SK-MEL-5 (cell line): ENCODE measurements at places on chromosomes 1 and 21. TPM values are rescaled to one million over a fixed set of nuclear protein-coding genes. Genes with fewer than 3 reads are reported as not detected.

C1orf94 gene
- total RNA-seq = not detected in 2 replicates

IGFN1 gene
- 0.19 and 0.50 TPM in 2 replicates for total RNA-seq

NBPF14 gene
- total RNA-seq = 17.7 and 22.1 TPM in 2 replicates

OLFM3 gene
- 0.11 TPM in 1 of 2 replicates, not detected in the other for total RNA-seq

LGR6 gene
- total RNA-seq = not detected in 2 replicates

IGSF3 gene
- 33.2 and 35.2 TPM in 2 replicates for total RNA-seq

KCNK1 gene
- total RNA-seq = 0.45 TPM in 1 of 2 replicates, not detected in the other

KCND3 gene
- 0.11 and 0.13 TPM in 2 replicates for total RNA-seq

PRRC2C gene
- 43.9 and 51.3 TPM in 2 replicates for total RNA-seq

GSTM1 gene
- not detected in 2 replicates for total RNA-seq

NUP210L gene
- total RNA-seq = not detected in 2 replicates

PDE4B gene
- 23.6 and 26.1 TPM in 2 replicates for total RNA-seq

CALML6 gene
- total RNA-seq = 0.08 and 0.67 TPM in 2 replicates

SLAMF9 gene
- total RNA-seq = 13.6 and 17.9 TPM in 2 replicates

RXFP4 gene
- total RNA-seq = not detected in 2 replicates
